ENCODE measurements at places on chromosomes 3 and 15. TPM values are rescaled to one million over a fixed set of nuclear protein-coding genes. Genes with fewer than 3 reads are reported as not detected.

AGBL1 gene
- total RNA-seq: not detected

GRCh38 chr15:28075573-28075972, 23.5 kb downstream of the OCA2 start:
- H3K4me1 ChIP-seq: no peaks in the 10 kb centered on the region
- H3K36me3 ChIP-seq: no peaks in the 10 kb centered on the region
- DNase-seq: no peak
- H3K27ac ChIP-seq: no peak overlapping the region
- H3K27me3 ChIP-seq: no peaks in the 10 kb centered on the region
- H3K4me3 ChIP-seq: no peak overlapping the region

GRCh38 chr3:120399372-120399771, 50.2 kb upstream of the LRRC58 start:
- H3K36me3 ChIP-seq: no peaks in the 10 kb centered on the region
- no peak for DNase-seq
- no peak overlapping the region for H3K27ac ChIP-seq
- H3K4me1 ChIP-seq: no peaks in the 10 kb centered on the region

DNA sequence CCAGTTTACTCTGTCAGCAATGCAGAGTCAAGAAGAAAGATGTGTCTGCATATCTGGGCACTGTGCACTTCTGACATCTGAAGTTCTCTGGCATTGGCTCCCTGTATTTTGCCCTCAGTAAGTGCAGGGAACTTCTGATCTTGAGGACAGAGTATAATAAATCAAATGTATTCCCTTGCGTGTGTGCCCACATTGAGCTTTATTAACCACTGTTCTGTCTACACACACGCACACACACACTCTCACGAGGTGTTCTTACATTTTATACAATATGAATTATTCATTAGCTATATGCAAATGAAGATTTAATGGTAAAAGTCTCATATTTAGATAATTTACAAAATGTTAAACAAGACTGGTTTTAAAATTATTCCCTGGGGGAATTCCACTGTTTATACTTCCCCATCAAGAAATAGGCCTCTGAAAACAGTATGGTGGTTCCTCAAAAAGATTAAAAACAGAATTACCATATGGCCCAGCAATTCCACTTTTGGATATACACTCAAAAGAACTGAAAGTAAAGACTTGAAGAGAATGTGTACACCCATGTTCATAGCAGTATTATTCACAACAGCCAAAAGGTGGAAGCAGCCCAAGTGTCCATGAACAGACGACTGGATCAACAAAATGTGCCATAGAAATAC, 24.6 kb upstream of the ANPEP start:
- no peaks in the 10 kb centered on the region for H3K27me3 ChIP-seq
- H3K27ac ChIP-seq: no peak overlapping the region
- H3K4me1 ChIP-seq: no peaks in the 10 kb centered on the region

- H3K27me3 ChIP-seq: no peaks in the 10 kb centered on the region
- H3K4me1 ChIP-seq: no peaks in the 10 kb centered on the region
- H3K4me3 ChIP-seq: no peak overlapping the region
- DNase-seq: no peak
These were observed 145.7 kb upstream of the CTDSPL start for GRCh38 chr3:37715976-37716375.

- peaks cover 8% of the 10 kb centered on the region for H3K36me3 ChIP-seq
- no peak overlapping the region for H3K27ac ChIP-seq
- no peak for DNase-seq
- H3K4me3 ChIP-seq: peak overlapping the region; percentile 8
- no peaks in the 10 kb centered on the region for H3K27me3 ChIP-seq
- H3K4me1 ChIP-seq: peaks cover 42% of the 10 kb centered on the region
These were observed 25.8 kb upstream of the RSL24D1 start for GRCh38 chr15:55222588-55222987.

DNA sequence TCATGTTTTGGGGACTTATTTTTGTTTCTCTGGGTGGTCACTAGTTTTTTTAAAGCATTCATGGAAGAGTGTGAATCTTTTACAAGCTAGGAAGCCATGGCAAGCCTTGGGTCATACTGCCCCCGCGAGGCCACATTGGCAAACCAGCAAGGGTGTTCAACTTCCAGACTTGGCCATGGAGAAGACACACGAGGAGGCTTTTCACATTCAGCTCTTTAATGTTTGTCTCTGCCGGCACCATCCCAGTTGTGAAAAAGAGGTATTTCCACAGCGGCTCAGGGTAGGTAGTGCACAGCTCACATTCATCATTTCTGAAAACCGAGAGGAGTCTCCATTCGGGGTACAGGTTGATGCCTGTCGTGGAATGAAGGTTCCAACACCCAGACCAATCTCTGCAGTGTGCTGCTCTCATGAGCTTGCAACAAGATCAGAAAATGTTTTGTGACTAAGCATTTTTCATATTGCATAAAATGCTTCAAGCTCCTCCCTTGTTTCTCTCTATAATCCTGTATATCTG, 7.7 kb downstream of the CCR5 start:
- peak; percentile 54 for DNase-seq
- H3K36me3 ChIP-seq: no peaks in the 10 kb centered on the region
- H3K27ac ChIP-seq: no peak overlapping the region

GPR149 gene
- not detected for total RNA-seq

DNA sequence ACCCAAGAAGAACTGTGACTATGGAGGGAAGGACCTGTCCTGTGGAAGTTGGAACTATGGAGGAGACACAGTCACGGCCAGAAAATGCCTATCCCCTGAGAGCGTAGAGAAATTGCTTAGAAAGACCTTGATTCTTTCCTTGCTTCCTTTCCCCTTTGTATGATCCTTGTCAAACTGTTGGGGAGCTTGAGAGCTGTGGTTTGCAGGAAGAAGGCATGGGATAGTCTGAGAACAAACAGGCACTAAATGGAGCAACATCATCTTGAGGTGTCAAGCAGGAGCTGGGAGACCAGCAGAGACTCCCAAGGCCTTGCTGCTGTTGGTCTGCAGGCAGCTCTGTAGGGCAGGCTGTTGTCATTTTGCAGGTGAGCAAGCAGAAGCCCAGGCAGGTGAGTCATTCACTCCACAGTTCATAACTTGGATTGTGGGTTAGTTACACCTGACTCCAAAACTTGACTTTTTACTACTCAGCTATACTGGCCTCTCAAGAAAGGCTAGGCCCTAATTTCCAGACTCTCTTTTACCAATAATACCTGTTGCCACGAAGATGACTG, 298.9 kb downstream of the LRTM1 start:
- no peak for DNase-seq
- H3K27ac ChIP-seq: no peak overlapping the region
- no peaks in the 10 kb centered on the region for H3K36me3 ChIP-seq
- no peaks in the 10 kb centered on the region for H3K4me1 ChIP-seq

ACTC1 gene
- total RNA-seq: not detected

- H3K36me3 ChIP-seq: no peaks in the 10 kb centered on the region
- no peaks in the 10 kb centered on the region for H3K4me1 ChIP-seq
- DNase-seq: no peak
- no peak overlapping the region for H3K27ac ChIP-seq
- no peak overlapping the region for H3K4me3 ChIP-seq
These were observed 33.1 kb downstream of the DZIP1L start for GRCh38 chr3:138082085-138082991.

- DNase-seq: no peak
- H3K4me3 ChIP-seq: no peak overlapping the region
- H3K27ac ChIP-seq: no peak overlapping the region
- no peaks in the 10 kb centered on the region for H3K4me1 ChIP-seq
- no peaks in the 10 kb centered on the region for H3K27me3 ChIP-seq
- H3K36me3 ChIP-seq: no peaks in the 10 kb centered on the region
These were observed 9.3 kb downstream of the CRYBG3 start for GRCh38 chr3:97831140-97831539.

LDHAL6B gene
- not detected for total RNA-seq

DNA sequence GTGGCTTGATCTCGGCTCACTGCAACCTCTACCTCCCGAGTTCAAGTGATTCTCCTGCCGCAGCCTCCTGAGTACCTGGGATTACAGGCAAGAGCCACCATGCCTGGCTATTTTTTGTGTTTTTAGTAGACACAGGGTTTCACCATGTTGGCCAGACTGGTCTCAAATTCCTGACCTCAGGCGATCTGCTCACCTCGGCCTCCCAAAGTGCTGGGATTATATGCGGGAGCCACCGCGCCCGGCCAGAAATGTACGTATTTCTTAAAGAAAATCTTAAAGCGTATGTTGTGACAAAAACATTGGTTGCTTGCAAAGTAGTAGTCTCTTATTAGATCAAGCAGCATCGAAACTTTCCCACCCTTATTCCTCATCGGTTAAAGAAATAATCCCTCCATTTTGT, 748.9 kb upstream of the NR2F2 start:
- no peaks in the 10 kb centered on the region for H3K4me1 ChIP-seq
- no peak overlapping the region for H3K27ac ChIP-seq
- H3K4me3 ChIP-seq: no peak overlapping the region
- no peak for DNase-seq
- no peaks in the 10 kb centered on the region for H3K36me3 ChIP-seq

KIF23 gene
- 0.71 TPM for total RNA-seq

DNA sequence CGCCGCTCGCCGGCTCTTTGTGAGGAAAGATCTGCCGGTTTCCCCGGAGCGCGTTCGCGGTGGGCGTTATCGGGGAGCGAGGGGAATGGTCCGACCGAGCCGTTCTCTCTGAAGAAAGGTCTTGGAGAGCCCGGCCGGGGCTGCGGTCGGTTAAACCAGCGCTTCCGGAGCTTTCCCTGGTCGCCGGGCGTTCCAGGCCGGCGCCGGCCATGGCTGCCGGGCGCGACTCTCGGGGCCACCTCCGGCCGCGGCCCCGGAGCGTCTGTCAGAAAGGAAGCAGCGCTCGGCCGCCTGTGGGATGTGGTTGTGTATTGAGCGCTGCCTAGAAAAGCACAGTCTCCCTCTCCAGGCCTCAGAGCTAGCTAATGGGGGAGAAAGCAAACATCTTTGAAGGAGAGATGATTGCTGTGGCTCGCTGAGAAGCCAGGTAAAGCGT, 731 bp downstream of the FYTTD1 start:
- H3K4me1 ChIP-seq: peaks cover 20% of the 10 kb centered on the region
- no peaks in the 10 kb centered on the region for H3K27me3 ChIP-seq
- H3K4me3 ChIP-seq: peak overlapping the region; percentile 85
- H3K27ac ChIP-seq: peak overlapping the region; percentile 82
- DNase-seq: peak; percentile 54

- H3K27ac ChIP-seq: no peak overlapping the region
- no peak for DNase-seq
- no peaks in the 10 kb centered on the region for H3K4me1 ChIP-seq
- H3K4me3 ChIP-seq: no peak overlapping the region
These were observed 86.1 kb downstream of the UNC13C start for GRCh38 chr15:54064365-54064764.

DNA sequence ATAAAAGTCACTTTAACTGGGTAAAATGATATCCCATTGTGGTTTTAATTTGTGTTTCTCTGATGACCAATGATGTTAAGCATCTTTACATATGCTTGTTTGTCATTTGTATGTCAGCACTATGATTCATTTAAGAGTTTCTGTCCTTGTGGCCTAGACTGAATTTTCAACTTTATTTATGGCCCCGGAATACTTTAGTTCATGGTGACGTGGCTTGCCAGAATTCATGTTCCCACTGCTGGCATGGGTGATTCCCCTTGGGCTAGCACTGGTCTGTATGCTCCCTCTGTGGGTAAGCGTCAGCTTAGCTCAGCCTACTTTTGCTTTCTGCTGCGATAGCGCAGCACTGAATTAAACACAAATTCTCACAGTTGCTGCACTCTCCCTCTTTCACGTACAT, 436.3 kb upstream of the SGO1 start:
- H3K27me3 ChIP-seq: no peaks in the 10 kb centered on the region
- H3K36me3 ChIP-seq: no peaks in the 10 kb centered on the region
- H3K4me1 ChIP-seq: no peaks in the 10 kb centered on the region
- H3K27ac ChIP-seq: no peak overlapping the region
- DNase-seq: no peak
- H3K4me3 ChIP-seq: no peak overlapping the region

DNA sequence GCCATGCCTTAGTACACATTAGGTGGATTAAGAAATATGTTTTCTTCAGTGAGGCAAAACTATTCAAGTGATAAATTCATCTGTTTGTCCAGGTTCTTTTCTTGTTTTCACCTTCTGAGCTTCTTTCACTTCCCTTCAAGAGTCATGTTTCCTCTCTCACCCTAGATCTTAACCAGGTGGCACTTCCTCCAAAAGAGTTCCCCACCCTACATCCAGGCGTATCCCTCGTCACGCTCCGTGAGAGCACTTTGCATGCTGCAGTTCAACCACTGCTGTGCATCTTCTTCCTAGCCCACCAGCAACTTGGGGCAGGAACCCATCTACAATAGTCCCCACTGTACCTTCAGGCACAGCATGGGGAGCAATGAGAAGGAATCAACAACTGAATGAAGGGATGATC, 28.9 kb downstream of the OSBPL10 start:
- no peak for DNase-seq
- H3K4me3 ChIP-seq: no peak overlapping the region
- H3K4me1 ChIP-seq: no peaks in the 10 kb centered on the region
- H3K27me3 ChIP-seq: peaks cover 2% of the 10 kb centered on the region

- H3K36me3 ChIP-seq: no peaks in the 10 kb centered on the region
- no peak overlapping the region for H3K27ac ChIP-seq
- H3K27me3 ChIP-seq: peaks cover 8% of the 10 kb centered on the region
- no peak for DNase-seq
- H3K4me3 ChIP-seq: no peak overlapping the region
These were observed 35.9 kb downstream of the CGNL1 start for GRCh38 chr15:57411945-57412768.

DNA sequence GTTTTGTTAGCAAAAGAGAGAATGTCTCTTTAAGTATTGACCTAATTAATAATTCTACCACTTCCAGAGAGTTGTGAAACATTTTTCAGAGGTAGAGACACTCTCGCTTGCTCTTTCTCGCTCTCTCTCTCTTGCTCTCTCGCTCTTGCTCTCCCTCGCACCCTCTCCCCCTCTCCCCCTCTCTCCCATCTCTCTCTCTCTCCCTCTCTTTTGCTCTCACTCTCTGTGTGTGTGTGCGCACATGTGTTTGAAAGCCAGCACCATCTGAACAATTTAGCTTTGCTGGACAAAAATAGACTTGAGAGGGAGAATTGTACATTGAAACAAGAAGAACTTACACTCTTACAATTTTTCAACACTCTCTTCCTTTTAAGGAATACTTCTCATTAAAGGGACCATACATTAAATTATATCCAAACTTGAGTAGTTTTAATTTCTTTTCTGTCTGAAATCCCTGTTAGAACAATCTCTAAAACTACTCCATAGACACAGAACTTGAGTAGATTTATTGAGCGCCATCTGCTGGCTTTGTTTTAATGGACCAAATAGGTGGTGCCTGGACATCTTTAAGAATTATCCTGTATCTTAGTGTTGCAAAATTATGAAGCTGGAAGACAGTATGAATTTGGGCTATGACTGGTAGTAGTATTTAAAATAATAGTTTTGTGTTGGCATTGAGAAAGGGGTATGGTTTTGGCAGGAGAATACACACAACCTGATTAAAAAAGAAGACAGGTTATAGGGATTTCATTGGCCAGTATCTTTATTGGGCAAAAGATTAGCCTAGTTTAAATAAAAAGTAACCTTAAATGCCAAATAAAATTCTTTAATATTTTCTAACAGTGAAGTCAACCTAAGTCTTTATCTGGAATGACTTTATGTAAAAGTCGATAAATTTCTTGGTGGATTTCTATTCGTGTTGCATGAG, 124.6 kb downstream of the AKAP13 start:
- H3K36me3 ChIP-seq: no peaks in the 10 kb centered on the region
- H3K27ac ChIP-seq: no peak overlapping the region
- no peak overlapping the region for H3K4me3 ChIP-seq
- H3K27me3 ChIP-seq: no peaks in the 10 kb centered on the region

Measured in CD4-positive, alpha-beta T cell (primary cell).